ENCODE measurements at places on chromosomes 2 and 18.

- no peak for DNase-seq
Observed at GRCh38 chr2:60936757-60937156, 55.4 kb downstream of the REL start.

GRCh38 chr2:209556354-209556961 is 132.6 kb downstream of the MAP2 start:
- DNase-seq, result no peak

DNA sequence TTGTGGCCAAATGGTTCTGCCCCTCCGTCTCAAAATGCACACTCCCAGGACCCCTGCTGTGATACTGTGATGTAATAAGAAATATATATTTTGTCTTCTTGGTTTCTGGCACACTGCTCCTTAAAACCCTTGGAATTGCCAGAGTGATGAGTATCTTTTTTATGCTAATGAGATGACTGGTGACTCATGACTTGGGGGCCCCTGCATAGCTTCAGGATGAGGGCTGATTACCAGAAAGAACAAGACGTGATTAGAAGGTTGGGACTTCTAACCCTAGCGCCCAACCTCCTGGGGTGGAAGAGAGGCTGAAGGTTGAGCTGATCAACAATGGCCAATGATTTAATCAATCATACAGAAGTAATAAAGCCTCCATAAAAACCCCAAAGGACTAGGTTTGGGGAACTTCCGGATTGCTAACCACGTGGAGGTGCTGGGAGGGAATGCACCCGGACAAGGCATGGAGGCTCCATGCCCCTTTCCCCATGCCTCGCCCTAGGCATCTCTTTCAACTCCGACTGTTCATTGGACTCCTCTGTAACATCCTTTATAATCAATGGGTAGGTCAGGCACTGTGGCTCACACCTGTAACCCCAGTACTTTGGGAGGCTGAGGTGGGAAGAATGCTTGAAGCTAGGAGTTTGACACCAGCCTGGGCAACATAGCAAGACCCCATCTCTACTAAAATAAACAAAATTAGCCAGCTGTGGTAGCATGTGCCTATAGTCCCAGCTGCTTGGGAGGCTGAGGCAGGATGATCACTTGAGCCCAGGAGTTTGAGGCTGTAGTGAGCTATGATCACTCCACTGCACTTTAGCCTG is 89.1 kb downstream of the HS1BP3 start:
- no peak for DNase-seq

DNA sequence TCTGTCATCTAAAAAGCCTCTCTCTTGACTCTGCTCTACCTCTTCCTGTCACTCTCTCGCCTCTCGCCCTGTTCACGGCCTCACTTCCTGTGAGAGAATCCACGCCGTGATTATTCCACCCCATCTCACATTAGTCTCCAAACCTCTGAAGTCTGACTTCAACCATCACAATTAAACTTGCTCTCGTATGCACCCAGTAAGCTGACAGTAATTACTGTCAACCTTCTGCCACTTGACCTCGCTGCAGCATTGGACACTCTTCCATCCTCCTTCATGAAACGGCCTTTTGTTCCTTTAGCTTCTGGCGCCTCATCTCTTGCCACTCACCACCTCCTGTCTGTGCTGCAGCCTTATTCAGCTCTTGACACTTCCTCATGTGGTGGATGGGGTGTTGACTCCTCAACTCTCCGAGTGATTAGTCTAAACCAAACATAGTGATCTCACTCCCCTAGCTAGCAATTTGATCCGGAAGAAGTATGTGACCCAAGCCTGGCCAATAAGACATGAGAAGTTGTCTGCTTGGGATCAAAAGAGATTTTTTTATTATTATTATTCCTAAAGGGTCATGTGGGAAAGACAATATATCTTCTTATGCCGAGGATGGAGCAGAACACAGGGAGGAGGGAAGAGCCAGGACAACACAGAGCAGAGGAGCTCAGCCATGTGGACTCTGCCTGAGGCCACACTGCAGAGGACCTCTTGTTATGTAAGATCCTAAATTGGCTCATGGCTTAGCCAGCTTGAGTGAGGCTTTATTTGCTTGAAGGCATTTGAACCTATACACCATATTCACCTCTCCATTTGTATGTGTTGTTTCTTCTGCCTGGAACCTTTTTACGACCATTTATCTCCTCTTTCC is 38.4 kb upstream of the MYO1B start:
- no peak for DNase-seq

DNA sequence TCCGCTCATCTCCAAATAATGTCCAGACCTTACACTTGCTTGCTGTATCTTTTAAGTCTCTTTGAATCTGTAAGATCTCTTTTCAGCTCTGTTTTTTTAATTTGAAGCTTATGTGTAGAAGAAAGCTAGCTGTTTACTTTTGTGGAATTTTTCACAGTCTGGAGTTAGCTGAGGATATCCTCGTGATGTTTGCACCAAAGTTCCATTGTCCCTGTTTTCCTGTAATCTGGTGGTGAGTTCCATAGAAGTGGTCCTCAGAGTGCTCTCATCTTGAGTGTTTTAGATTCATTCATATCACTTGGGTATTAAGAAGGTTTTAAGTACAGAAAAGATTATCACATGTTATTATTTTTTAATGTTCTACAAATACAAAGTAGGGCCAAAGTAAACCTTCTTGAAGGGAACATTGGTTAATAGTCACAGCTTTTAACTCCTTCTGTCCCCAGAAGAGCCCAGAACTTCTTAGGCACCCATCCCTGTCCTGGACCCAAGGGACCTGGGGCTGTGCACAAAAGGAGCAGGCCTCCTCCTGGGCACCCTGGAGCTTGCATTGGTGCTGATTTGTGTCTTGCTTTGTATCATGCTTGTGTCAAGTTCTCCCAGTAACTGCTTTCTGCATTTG is 15.0 kb downstream of the MLPH start:
- DNase-seq, result no peak

DNA sequence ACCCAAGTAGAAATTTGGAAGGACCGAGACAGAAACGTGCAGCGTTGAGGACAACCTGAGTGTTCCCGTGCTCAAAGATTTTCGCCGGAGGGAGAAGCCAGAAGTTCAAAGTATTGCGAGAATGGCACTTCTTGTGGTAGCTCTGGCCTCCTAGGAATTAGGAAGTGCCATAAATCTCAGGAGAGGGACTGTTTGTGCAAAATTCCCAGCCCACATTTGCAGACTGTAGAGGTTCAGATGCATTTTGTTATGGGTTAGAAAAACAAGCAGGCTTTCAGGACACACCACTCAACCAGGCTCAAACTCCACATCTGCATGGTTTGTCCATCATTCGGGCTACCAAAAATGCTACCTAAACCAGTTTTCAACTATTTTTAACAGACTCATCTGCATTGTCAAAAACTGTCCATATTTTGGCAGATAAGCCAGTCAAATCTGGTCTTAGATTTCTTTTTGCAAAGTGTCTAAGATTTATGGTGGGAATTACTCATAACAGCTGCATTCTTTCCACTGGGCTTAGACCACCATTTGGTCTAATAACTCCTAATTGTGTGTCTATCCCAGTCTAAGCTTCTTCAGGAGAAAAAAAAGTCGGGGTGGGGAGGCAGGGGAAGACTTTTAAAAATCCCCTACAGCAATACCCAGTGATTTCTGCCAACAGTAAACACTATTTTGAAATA is 422.9 kb downstream of the ARHGAP15 start:
- DNase-seq, result no peak

- no peak for DNase-seq
Observed at GRCh38 chr2:216379977-216380376, 7.7 kb upstream of the MARCHF4 start.

DNA sequence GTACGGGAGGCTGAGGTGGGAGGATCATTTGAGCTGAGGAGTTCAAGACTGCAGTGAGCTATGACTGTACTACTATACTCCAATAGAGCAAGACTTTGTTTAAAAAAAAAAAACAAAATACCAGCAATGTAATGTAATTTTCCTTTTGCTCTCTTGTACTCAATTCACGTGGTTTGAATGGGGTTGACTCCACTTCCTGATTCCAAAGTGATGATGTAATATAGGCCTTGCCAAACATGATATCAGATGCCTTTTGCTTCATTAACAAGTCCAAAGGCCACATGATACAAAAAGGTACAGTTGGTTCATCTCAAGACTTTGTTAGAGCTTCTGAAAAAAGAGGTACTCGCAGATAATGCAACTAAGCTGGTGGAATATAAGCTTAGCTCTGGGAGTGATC is 321.8 kb downstream of the ZEB2 start:
- no peak for DNase-seq

DNA sequence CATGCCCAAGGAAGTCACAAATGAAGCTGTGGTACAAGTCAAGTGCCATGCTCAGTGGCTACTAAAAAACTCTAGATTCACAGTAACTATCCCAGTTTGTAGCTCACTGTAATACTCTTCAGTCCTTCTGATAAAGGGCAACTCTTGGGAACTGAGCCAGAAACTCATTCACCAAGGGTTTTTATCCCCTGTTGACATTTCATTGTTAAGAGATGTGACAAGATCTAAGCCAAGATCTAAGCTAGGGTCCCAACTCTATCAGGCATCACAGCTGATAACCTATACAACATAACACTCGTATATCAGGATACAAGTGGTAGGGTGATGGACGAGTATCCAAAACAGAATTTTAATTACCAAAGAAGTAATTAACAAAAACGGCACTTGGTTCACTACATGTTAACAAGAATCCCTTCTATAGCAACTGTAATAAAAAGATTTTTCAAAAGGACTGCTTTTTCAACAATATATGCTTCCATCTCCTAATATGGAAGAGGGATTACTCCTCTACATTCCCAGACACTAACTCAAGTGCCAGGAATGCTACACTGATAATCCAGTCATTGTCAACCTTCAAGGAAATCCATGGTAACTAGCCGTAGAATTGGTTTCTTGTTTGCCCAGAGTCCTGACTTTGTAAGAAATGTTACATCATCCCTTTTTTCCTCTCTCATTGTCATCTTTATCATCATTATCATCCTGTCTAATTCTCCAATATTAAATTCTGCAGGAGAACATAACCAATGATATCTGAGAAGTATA is 111.7 kb downstream of the CDH2 start:
- DNase-seq, result no peak

DNA sequence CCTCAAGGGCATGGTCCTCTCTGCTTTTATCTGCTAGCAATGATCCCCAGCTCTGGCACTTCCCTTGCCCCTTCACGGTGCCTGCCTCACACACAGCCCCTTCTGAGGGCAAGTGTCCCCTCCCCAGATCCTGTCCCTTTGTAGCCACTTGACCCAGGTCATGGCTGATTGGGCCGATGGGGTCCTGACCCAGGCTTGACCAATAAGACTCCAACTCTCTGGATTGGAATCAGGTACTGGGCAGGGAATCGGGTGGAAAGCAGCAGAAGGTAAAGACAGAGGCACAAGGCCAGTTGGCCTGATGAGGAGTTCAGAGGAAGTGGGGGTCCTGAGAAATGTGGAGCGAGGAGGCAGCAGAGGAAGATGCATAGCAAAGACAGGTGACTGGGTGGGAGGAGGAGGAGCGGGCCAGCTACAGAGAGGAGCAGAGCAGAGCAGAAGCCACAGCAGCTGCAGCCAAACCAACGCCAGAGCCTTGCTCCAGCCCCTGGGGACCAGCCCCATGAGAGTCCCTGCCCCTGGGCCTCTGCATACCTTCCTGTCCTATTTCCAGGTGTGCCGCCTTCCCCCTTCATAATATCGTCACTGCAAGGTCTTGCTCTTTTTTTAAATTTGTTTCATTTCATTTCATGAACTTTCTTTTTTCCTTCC is 39.1 kb downstream of the CAPN13 start:
- DNase-seq, result no peak

DNA sequence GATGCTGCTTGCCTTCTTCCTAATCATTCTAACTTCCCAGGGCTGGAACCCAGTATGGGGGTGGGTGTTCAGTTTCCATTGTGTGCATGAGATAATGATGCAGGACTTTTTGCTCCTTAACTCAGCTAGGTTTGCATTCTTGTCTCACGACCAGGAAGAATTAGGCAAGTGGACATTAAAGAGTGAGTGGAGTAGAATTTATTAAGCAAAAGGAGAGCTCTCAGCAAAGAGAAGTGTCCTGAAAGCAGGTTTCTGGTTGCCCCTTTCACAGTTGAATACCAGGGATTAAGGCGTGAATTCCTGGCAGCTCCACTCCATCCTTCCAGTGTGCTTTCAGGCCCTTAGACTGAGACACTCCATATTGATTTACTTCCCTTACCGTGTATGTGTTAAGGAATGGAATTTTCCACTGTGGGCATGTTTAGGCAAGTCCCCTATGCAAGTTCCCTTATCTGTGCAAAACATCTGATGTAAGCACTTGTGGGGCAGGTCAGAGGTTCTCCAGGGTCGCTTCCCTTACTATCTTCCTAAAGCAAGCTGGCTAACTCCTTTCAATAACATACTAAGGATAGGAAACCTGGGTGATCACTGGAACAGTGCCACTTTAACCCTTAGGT is 126.5 kb downstream of the GPR39 start:
- no peak for DNase-seq

All from NCI-H1048 (cell line).